ENCODE measurements at places on chromosomes 4 and X.

DNA sequence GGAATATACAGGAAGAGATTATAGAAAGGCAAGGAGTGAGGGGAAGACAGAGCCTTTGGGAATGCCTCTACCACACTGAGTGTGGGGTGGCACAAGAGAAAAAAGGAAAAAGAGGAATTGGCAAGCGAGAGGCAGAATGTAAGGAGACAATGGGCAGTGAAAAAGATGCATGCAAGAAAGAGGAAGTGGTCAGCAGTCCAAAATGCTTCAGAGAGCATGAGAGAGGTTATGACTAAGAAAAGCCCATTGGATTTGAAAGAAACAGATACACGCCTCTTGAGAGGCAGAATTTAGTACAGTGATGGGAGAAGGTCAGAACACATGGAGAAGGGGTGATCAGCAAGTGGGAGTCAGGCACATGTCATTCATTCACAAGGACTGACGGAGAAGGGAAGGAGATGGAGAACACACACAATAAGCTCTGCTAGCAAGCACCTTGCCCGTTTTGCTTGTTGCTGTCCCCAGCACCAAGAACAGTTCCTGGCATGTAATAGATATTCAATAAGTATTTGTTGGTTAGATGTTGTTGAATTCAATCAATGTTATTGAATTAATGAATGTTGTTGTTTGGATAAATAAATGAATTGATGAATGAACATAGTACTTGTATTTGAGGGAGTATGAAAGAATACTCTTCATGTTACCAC lies 6.3 kb downstream of the DCHS2 start:
- DNase-seq = no peak

GRCh38 chrX:136608295-136608933 lies 39.5 kb upstream of the CD40LG start:
- DNase-seq = peak; percentile 32

DNA sequence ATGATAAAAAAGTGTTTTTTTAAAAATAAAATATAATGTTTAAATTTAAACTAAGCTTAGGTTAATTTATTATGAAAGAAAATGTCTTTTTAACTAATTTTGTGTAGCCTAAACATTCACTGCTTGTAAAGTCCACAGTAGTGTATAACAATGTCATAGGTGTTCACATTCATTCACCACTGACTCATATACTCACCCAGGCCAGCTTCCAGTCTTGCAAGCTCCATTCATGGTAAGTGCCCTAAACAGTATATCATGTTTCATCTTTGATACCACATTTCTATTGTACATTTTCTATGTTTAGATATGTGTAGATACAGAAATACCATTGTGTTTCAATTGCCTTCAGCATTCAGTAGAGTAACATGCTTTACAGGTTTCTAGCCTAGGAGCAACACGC lies 530.3 kb downstream of the EPHA5 start:
- no peak for DNase-seq

DNA sequence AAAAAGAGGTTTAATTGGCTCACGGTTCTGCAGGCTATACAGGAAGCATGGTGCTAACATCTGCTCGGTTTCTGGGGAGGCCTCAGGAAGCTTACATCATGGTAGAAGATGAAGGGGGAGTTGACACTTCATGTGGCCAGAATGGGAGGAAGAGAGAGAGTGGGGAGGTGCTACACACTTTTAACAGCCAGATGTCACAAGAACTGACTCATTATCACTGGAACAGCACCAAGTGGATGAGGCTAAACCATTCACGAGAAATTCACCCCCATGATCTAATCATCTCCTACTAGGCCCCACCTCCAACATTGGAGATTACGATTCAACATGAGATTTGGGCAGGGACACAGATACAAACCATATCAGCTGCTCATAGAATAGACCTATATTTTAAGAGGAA lies 255.8 kb downstream of the OPHN1 start:
- DNase-seq = no peak

DNA sequence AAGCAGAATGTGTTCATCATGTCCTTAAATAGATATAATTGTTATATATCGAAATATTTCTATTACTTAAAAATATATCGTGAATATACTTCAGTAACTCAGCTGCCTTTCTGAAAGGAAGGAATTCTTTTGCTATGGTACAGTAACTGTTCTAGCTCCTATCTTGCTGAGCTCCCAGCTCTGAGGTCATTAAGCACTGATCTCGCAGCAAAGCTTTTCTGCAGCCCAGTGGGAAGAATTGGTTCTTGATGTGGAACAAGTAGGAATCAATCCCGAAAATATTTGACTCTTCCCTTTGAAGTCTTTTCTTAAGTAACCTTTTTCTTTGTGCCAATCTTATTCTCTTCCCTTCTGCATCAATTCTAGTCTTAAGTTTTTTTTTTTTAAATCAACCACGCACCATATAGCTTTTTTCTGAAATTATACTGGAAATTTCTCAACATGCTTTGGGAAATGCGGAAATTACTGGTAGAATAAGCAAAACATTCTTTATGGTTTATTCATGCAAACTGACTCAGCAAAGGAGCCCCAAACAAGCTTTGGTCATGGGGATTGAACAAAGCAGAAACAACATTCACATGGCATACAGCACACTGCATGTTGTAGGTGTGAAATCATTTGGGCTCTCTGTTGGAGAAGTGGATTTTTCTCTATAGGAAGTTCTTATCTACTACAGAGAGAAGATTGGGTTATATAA lies 428.9 kb upstream of the GNPDA2 start:
- no peak for DNase-seq

All from effector CD4-positive, alpha-beta T cell (primary cell).